Ascending aorta (tissue), 2 donors: ENCODE measurements at places on chromosomes 7 and 10.

DNA sequence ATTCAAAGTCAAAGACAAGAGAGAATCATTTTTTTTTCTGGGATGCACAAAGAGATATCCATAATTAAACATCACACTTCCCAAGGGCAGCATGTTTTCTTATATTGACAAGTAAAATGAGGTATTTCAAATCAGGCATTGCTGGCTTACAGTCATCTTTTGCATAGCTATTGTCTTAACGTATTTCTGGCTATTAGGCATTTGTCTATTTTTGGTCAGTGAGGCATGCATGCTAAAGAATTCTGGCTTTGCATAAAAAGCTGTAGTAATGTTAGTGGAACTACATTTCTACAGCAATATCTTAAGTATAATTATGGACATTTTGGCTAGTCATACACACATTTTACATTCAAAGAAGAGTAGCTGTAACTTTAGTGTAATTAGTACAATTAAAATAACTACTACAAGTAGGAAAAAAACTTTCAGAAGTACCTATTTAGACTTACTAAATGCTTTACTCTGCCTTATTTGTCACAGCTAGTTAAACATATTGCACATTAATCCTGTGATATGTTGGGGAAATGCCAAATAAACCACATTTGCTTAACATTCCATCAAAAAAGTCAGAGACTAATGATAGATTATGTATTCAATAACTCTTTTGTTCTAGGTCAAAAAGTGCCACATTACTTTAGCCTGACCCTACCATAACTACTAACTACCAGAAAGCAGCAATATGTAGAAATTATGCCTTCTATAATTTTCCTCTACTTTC, 76.4 kb downstream of the RELN start:
- DNase-seq = no peak

- DNase-seq = peak; percentile 19
Measured at GRCh38 chr7:131327049-131327625, 539 bp upstream of the MKLN1 start.

GRCh38 chr10:129609551-129609950, 142.5 kb downstream of the MGMT start:
- DNase-seq = no peak

GRCh38 chr10:16799621-16800020, 17.6 kb downstream of the RSU1 start:
- DNase-seq = no peak

DNA sequence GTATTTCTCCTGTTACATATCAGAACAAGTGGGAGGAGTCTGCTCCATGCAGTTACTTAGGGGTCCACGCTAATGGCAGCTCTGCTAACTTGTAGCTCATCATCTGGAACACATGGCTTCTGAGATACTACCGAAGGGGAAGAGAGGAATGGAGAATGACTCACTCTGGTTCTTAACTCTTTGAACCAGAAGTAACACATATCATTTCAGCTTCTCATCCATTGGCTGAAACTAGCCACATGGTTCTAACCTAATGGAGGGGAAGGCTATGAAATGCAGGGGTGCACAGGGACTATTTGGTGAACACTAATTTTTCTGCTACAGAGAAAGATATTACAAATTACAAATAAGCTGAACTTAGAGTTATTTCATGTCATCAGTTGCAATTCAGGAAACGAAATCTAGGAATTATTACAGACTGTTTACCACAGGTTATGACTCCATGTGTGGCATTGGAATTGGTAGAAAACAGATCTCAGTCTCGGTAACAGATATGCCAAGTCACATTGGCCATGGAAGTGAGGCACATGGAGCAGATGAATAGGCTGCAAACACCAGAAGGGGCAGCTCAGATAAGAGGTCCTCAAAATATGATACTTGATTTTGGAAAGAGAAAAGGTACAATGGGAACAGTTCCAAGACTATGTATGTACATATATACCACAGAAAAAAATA, 9.4 kb upstream of the KAT6B start:
- no peak for DNase-seq

DNA sequence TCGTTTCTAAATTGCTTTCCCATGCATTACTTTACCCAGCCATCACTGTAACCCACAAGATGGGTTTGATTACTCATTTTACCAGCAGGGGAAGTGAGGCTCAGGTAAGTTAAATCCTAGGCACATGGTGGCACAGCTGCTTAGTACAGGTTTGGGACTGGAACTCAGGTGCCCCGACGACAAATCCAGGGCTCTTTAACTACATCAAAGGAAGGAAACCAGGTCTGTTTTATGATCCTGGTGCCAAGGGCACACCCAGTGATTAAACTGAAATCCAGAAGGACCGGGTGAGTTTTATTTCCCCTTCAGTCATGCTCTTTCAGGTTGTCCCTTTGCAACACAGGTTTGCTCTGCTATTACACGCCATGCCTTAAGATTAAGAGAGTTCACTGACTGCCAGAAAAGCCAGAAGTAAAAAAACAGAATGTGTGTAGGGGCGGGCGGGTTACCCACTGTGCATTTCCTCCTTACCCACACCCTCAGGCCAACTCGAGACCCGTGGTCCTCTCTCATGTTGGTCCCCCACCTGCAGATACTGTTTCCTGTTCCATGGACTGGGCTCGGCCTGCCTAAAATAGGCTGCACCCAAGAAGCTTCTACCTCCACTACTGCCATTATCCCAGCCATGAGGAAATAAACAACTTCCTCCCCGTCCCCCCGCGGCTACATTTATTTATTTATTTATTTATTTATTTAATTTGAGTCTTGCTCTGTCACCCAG, 55.1 kb upstream of the KDM7A start:
- DNase-seq = no peak

DNA sequence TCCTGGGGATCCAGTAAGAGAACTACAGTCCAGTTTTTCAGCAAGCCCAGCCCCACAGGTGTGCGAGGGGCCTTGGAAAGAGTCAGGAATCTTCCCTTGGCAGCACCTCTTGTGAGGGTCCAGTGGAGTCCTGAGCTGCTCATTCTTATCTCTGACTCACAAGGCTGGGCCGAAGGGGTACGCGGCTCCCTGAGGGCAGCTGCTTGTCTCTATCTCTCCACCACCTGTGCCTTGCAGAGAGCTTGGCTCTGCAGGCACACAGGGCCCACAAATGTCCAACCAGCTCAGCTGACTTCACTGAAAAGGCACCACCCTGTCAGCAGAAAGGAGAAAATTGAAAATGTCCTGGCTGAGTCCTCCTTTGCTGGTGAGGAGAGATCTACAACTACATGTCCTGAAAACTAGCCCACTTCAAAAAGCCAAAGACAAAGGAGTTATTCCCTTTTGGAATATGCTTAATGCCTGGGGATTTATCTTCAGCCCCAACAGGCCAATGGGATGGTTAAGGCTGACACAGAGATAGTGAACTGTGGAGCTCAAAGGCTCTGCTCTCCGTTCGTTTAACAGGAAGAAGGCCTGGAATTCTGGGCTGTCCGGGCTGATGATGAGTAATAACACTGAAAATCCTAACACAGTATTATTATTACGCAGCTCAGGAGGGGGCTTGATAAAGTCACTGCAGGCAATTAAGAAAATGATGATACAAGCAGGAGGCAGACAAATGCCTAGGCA, 23.4 kb downstream of the UROS start:
- no peak for DNase-seq
